ENCODE measurements at places on chromosomes 16 and 17.

DNA sequence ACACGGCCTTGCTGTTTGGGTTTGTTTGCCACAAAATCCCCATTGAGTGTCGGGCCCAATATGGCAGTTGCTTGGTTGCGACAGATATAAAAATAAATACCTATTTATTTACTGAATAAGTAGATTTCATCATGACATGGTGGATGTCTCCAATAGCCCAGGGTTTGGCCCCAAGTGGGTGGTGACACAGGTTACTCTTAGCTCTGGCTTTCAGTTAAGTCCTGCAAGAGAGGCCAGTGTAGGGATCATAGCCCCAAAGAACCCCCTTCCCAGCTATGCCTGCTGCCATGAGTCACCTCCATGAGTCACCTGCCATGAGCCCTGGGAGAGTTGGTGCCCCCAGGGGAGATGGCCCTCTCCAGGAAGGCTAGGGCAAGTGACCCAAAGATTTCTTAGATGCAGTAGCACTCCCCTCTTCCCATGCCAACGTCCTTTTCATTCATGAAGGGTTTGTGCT is 78.7 kb upstream of the LGALS9 start:
- H3K27me3 ChIP-seq, result no peaks in the 10 kb centered on the region
- no peak overlapping the region for H3K4me3 ChIP-seq
- H3K36me3 ChIP-seq, result peaks cover 27% of the 10 kb centered on the region

- DNase-seq, result no peak
- no peak overlapping the region for H3K4me3 ChIP-seq
- H3K36me3 ChIP-seq, result no peaks in the 10 kb centered on the region
- H3K4me1 ChIP-seq, result no peaks in the 10 kb centered on the region
- peaks cover 3% of the 10 kb centered on the region for H3K27me3 ChIP-seq
- H3K27ac ChIP-seq, result no peak overlapping the region
Measured at GRCh38 chr17:55784666-55785065, 33.8 kb downstream of the PCTP start.

DNA sequence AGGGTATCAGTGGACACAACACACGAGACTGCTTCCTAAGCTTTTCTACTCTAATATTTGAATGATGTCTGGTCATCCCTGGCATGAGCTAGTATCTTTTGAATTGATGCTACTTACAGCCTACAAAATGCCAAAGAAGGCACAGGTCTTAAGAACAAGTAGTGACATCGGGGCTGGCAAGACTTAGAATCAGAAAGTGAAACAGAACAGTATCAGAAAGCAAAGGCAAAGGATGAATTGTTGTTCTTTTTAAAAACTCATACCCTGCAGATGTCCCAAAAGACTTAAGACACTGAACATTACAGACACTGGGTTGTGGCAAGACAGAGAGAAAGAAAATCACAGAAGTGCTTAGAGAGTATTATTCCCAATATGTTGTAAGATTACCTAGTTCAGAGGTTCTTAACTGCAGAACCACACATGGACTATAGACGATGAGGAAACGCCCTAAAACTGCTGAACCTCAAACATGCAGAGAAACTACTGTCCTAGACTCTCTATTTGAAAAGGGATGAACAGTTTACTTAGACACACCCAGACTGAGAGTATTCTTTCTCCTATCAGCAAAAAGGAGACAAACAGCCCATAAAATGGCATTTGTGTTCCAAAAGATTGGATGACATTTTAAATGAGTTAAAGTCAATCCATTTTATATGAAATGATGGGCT is 12.5 kb downstream of the ZNF19 start:
- H3K36me3 ChIP-seq, result no peaks in the 10 kb centered on the region
- no peak for DNase-seq
- no peak overlapping the region for H3K27ac ChIP-seq
- no peaks in the 10 kb centered on the region for H3K27me3 ChIP-seq
- H3K4me1 ChIP-seq, result peaks cover 3% of the 10 kb centered on the region

- peak overlapping the region; percentile 79 for H3K27ac ChIP-seq
- DNase-seq, result peak; percentile 79
- H3K4me3 ChIP-seq, result peak overlapping the region; percentile 86
- H3K4me1 ChIP-seq, result peaks cover 13% of the 10 kb centered on the region
- no peaks in the 10 kb centered on the region for H3K36me3 ChIP-seq
Measured at GRCh38 chr17:50094243-50094752, 853 bp upstream of the PDK2 start.
